ENCODE measurements at places on chromosomes 4 and X.

GRCh38 chr4:10203851-10204250, 87.3 kb upstream of the WDR1 start:
- DNase-seq: no peak

- no peak for DNase-seq
Observed at GRCh38 chr4:654503-654845, 19.6 kb downstream of the ATP5ME start.

- DNase-seq: no peak
Observed at GRCh38 chr4:41058426-41058825, 155.9 kb downstream of the APBB2 start.

DNA sequence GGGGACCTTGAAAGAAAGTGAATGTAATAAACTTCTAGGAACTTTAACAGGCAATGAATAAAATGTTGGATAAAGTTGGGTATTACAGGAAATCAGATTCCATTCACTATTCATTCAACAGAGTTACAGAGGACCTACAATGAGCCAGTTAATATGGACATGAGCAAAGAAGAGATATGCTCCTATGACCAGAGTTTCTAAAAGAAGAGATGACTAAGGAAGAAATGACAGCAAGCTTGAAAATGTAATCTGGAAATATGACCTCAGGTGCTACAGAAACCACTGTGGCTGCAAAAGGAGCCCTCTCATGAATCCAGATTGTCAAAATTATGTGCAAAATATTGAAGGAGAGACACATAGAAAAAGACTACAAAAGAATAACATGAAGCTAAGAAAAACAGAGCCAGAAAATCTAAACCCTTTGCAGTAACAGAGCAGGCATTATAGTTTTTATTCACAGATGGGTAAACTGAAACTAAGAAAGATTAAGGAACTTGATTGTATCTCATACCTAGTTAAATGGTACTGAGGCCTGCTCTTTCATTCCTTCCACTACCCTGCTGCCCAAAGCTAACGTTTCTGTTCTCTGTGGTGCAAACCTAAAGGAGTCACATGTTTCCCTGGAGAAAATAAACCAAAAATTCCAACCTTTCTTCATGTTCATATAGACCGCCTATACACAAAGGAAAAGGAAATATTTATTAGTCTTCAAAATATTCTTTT, 378.3 kb downstream of the GBA3 start:
- no peak for DNase-seq

DNA sequence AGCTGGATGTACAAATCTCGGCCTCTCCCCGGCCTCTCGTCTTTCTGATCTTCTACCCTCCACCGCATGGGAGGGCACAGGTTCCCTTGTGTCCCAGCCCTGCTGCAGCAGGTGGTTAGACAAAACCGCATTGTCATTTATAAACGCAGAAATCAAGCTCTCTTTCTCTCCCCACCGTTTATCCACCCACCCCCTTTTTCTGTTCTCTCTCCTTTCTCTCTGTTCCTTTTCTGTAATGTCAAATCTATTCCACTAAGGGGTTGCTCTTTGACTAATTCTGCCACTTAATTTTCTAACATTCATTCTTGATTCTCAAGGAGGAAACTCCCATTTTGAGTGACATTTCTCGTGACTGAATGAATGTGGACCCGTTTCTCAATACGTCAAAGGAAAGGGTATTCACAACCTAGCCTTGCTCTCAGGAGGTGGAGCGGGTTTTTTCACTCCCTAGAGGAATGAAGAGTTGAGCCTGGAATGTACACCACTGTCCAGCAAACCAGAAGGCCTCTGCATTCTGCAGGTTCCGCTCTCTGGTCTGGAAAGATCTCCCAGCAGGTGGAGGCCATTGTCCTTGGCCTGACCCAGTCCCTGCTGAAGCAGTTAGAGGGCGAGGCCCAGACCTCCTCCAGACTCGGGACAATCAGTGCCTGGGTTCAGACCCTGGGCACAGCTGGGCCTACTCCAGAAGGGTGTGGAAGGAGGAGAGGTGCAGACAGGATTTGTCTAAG, 70.9 kb upstream of the ENPP6 start:
- no peak for DNase-seq

DNA sequence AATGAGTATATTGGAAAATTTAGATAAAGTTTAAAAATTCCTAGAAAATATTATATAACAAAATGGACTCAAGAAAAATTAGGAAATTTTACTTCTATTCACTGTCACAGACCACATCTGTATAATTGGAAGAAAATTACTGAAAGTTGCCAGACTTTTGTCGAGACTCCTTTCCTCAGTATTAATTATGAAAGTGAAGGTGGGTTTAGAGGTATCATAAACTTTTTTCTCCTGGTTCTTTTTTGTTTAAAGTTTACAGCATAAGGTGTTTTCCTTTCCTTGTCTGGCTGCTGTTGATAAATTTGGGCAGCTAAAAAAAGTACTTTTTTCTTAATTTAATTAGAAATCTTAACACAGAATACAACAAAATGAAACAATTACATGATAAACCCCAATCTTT, 6.7 kb upstream of the TEX13D start:
- no peak for DNase-seq

DNA sequence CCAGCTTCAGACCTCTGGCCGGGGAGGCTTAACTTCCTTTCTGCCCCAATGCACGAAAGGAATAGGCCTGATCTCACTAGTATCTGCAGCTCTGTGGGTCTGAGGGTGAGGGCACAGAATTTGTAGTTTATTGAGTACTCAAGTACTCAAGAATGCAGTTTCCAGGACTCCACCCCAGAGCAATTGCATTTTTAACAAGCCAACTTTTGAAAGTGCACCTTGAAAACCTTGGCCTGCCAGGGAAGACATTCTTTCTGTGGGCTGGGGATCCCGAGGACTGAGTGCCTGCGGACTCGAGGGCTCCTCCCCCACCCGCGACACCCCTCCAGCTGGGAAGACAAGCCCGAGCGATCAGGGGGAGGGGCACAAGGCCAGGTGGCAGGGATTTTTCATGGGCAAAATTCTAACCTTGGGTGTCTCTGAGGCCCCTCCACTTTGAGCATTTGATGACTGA, 22.4 kb downstream of the RS1 start:
- no peak for DNase-seq

GRCh38 chr4:102778720-102779119, 18.0 kb upstream of the MANBA start:
- no peak for DNase-seq

- no peak for DNase-seq
Observed at GRCh38 chrX:56788717-56789122, 59.7 kb downstream of the NBDY start.

GRCh38 chr4:85701861-85702321, 226.9 kb downstream of the ARHGAP24 start:
- no peak for DNase-seq

DNA sequence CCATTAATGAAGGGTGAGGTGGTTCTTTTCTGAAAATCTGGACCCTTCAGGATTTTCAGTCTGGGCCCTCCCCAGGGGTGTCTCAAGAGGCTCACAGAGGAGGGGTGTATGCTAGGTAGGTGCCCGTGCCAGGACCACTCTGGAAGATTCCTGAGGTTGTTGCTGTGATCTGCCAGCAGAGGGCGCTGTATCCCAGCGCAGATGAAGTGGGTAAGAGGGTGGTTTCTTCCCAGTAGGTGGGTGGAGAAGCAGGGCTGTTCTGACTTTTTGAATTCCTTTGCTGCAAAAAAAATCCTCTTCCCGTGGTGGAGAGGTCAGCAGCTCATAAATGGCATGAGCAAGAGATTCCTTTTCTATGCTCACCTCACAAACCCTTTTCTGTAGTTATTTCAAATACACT, 51.1 kb downstream of the SCML1 start:
- DNase-seq: peak; percentile 1

DNA sequence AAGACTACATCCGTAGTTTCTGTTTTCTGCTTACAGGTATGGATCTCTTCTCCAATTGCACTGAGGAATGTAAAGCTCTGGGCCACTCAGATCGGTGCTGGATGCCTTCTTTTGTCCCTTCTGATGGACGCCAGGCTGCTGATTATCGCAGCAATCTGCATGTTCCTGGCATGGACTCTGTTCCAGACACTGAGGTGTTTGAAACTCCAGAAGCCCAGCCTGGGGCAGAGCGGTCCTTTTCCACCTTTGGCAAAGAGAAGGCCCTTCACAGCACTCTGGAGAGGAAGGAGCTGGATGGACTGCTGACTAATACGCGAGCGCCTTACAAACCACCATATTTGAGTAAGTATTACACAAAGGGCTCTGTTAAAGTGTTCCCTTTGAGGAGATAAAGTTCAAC, 13.8 kb downstream of the PCDH10 start:
- no peak for DNase-seq

- DNase-seq: no peak
Observed at GRCh38 chr4:53500546-53500945, 90.7 kb downstream of the LNX1 start.

DNA sequence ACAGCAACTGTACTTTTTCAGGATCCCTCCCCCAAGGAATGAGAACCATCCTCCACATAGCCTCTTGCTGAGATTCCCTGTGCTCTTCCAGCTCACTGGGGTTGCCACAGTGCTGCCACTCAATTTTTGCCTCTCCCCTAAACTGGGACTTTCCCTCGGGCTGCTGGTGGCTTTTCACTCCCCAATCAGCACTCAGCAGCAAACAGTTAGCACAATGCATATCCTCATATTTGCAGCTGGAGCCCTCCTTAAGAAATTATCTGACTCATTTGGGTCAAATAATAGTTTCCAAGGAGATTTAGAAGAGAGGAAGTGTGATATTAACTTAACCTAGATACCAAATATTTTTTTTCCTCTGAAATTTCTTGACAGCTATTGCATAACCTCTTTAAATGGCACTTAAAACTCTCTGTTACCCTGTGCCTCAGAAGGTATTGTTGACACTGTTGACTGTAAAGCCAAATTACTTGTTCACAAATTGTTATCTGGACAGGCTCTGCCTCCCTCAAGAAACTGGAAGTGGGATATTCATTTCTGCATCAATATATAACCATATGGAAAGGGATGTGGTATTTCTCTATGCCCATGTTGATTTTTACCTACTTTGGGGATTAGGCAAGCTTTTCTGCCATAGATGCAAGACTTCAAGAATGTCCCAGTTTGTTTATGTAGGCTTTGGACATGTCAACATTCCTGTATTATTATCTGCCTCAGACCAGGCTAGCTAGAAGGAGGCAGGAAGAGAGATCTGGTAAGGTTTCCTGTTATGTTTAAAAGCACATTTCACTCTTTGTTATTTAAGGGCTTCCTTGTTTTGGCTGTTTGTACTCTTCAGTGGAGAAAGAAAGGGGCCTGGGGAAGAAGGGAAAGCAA, 58.0 kb downstream of the SEPTIN11 start:
- DNase-seq: no peak

DNA sequence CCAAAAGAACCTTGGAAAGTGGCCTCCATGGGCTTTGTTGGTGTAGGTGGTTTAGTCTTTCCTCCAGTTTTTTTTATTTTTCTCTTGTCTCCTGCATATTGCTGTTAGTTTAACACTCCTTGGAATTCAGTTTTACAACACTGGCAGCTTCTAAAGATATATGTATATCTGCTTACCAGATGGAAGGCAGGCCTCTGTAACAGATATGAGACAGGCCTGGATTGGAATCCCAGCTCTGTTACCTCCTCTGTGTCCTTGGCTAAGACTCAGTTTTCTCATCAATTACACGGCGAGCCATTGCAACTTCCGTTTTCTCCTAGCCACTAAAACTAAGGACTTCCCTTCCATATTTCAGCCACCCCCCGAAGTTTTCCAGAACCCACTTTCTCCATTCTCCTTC, 133.4 kb upstream of the SMAD1 start:
- no peak for DNase-seq

DNA sequence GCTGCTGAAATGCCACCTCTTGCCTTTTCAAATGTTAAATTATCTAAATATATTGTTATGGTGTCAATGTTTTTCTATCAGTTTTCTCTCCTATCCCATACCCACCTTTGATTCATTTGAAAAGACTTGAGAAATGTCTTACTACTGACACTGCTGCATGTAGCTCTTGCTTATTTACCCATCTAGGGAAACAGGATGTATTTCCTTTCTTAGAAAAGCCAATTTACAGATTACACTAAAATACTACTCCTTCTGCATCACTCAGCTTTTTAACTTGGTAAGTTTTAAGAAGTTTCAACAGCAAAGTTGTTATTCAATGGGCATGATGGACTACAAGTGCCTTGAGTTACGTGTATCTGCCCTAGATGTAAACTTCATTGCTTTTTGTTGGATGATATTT, 13.2 kb upstream of the KCNE5 start:
- DNase-seq: no peak

DNA sequence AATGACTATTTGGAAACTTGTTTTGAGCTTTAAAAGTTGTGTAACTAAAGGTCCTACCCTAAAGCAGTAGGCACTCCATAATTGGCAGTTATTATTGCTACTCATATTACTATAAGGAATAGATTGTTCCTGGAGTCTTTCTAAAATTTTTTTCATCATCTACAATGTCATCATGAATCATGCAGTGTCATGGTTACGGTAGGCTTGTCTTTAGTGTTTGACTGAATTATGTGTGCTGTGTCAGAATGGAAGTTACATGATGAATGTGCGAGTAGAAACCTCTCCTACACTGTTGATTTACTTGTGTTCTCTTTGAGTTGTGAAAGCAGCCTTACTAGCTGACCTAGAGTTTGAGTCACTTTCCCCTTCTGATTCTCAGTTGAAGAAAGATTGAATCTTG, 1099.9 kb downstream of the RAPGEF2 start:
- no peak for DNase-seq

GRCh38 chr4:176217510-176217909, 22.1 kb upstream of the SPATA4 start:
- no peak for DNase-seq
